ENCODE measurements at places on chromosomes 3 and 15. TPM values are rescaled to one million over a fixed set of nuclear protein-coding genes. Genes with fewer than 3 reads are reported as not detected.

The MESP1 gene
- 0.15 TPM for total RNA-seq

The CCR8 gene
- not detected for total RNA-seq

The UROC1 gene
- total RNA-seq = not detected

The HGD gene
- not detected for total RNA-seq

The PLSCR4 gene
- total RNA-seq = 83.3 TPM

The DZIP1L gene
- 5.3 TPM for total RNA-seq

The ATP13A5 gene
- not detected for total RNA-seq

The NR1I2 gene
- total RNA-seq = not detected

The XCR1 gene
- 0.04 TPM for total RNA-seq

The SLC24A5 gene
- total RNA-seq = not detected

The MME gene
- 5.2 TPM for total RNA-seq

The PML gene
- total RNA-seq = 47.1 TPM

The CFAP91 gene
- total RNA-seq = 4.7 TPM

Data from gastroesophageal sphincter (tissue), 4 donors.